NCI-H2029 (cell line): ENCODE measurements at places on chromosomes 5 and 9.

DNA sequence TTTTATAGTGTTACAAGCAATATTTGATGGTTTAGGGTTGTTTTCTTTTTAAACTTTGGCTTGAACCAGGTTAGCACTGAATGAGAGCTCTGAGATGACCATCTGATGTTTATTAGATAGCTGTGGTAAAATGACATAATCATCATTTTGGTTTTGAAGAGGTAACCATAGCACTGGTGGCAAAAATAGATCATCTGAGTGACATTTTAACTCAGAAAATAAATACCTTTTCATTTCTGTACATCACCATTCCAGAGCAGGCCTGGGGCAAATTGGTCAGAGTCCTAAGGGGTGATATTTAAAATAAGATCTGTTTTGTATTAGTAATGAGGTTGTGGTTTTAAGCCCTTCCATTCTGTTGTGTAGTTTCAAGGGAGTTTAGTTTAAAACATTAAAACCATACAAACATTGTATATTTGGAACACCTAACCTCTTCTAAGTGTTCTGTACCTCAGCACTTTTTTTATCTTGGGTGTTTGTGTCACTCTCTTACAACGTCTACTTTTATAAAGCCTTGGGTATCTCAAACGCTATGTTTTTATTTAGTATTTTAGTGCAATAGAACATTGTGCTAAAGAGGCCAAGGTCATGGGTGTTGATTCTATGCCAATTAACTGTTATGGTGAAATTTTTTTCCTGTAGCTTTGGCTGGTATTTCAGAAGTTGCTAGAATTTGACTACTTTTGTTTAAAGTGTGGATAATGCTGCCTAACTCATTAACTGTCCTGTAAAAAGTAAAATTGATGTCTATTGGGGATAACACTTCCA lies 166.1 kb downstream of the CD180 start:
- no peak for DNase-seq

DNA sequence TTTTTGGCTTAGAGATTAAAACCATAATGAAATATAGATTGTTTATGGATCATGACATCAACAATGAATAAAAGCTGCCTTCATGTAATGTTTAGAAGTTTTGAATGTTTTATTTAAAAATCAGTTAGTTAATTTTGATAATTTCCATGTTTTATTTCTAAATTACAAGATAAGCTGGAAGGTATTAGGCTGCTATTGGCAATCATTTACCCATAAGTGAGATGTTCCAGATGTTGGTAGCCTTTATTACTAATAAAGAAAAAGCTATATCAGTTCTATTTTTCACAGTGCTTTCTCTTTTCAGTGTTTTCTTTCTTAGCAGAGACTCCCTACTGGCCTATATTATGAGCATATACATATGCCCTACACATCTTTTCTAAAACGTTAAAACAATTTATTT lies 347.0 kb downstream of the CSNK1G3 start:
- no peak for DNase-seq

DNA sequence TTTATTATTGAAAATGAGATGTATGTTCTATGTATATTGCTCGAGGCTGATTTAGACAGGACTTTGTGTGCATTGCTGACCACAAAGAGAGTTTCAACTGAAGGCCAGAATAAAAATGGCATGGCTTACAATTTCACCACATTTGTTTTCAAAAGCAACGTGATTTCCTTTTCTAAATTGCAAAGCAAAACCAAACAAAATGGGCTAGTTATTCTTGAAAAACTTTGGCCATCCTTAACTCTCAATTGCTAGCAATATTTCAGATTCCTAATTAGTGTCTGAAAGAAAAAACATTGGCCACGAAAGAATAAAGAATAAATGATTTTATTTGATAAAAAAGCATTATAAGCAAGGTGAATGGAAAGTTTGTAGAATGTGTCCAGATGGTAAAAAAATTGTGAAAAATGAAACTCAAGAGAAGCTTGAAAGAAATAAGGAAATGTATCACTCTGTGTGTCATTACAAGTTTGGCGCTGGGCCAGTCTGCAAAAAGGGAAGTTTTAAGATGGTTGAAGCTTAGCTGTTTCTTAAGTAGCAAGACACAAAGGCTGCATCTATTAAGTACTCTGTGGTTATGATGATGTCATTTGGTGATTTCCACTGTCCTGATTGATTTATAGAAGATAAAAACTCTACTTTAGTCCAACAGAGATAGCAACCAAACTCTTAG lies 89.2 kb upstream of the PRLR start:
- DNase-seq, result no peak

- DNase-seq, result no peak
These were observed 79.9 kb upstream of the IL7R start for GRCh38 chr5:35776757-35777156.

DNA sequence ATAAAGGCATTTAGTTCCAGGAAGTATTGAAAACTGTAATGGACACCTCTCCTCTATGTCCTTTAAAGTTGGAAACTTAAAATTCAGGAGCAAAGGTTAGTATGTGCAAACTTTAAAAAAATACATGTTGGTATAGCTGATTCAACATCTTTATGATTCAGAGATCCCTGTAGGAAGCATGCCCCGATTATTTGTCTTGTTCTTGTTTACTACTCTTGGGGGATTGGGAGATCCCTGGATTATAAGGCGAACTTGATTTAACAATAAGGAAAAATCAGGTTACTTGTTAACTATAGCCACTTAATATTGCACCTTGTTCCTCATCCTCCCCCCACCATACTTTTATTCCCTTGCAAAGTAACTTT lies 1.7 kb downstream of the F2RL1 start:
- DNase-seq, result no peak

GRCh38 chr9:73009649-73010288 lies 56.9 kb upstream of the ALDH1A1 start:
- no peak for DNase-seq

GRCh38 chr5:160477266-160477970 lies 55.8 kb downstream of the PTTG1 start:
- DNase-seq, result no peak

DNA sequence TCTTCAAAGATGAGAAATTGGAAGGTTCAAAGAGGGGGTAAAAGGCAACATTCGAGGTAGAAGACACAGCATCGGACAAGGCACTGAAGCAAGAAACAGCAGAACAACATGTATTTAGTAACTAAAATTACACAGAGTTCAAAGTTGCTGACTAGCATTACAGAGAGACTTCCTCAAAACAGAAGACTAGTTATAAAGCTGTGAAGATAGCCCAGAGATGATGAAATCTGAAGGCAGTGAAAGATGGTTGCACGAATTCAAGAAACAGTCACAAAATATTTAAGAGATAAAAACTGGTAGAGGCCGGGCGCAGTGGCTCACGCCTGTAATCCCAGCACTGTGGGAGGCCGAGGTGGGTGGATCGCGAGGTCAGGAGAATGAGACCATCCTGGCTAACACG lies 16.3 kb downstream of the MAPKAP1 start:
- DNase-seq, result no peak

DNA sequence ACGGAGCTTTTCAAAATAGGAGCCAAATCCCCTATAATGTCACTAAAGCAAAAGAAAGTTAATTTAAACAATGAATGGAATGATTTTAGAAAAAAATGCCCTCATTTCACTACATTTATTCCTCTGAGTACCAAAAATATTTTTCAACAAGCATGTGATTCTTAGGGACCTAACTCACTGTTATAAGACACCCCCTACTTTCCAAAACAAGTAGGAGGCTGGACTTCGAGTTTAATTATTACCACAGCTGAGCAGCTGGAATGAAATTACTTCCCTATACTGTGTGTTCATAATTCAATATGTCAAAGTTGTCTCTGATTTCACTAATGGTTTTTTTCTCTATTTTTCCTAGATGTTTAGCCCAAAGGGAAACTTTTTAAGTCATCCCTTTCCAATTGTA lies 61.6 kb downstream of the SAXO1 start:
- DNase-seq, result no peak

DNA sequence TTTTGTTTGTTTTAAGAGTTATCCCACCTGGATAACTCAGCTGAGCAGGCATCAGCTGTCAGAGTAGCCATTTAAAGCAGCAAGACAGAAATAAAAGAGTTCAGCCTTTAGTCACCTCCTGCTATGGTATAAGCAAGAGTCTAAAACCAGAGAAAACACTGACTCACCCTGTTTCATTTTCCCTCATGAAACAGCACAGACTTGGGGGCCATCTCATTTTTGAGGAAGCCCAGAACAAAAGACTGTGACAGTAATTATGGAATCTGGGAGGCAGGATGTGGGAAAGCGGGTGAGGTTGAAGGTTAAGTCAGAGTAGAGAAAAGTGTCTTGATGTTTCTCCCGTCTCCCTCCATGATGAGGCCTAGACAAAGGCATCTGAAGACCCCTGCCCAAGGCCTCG lies 90.2 kb upstream of the FAM174A start:
- no peak for DNase-seq

GRCh38 chr5:86807046-86808031 lies 189.6 kb downstream of the COX7C start:
- DNase-seq, result no peak

DNA sequence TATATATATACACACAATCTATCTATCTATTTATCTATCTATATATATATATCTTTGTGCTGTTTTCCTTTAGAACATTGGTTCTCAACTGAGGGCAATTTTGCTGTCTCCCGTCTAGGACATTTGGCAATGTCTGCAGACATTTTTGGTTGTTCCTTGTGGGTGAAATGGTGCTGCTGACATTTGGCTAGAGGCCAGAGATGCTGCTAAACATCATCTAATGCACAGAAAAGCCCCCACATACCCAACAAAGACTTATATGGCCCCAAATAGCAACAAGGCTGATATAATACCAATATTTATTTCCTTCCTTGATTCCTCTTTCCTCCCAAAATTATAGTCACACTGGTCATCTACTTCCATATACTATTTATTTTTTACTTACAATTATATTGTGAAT lies 197.5 kb downstream of the TRPM3 start:
- no peak for DNase-seq

DNA sequence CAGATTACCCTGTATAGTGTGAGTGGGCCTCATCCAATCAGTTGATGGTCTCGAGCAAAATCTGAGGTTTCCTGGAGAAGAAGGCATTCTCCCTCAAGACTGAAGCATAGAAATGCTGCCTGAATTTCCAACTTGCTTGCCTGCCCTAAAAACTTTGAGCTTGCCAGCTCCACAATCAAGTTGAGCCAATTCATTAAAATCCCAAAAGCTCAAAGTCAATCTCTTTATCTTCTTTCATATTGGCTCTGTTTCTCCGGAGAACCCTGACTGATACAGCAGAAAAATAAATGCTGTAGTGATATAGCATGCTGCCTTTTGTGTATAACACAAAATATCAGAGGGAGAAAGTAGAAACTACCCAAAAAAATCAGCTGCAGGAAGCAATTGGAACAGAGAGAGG lies 72.5 kb upstream of the NMUR2 start:
- DNase-seq, result no peak

DNA sequence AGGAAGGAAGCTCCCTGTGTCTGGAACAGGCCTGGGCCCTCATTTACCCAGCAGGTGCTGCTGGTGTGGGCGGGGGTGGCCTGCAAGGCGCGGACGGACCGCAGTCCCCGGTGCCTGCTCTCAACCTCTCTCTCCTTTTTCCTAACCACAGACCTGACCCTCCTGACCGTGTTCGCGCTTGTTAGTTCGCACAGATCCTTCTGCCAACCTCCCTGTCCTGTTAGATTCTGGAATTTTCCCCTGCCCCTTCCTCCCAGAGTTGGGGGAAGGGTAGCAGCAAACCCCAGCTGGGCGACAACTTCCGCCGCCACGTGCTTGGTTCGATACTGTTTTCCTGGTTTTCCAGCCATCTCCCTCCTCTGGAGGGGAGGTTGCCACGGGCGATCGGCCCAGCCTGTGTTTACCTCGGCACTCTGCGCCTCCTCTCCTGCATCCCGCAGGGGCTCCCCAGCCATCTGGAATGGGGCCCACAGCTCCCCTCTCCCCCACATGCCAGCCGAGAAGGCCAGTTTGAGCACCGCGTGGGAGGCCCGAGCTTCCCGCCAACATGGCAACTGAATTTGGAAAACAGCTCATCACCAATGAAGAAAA lies 70.8 kb upstream of the UNC5A start:
- peak; percentile 83 for DNase-seq

DNA sequence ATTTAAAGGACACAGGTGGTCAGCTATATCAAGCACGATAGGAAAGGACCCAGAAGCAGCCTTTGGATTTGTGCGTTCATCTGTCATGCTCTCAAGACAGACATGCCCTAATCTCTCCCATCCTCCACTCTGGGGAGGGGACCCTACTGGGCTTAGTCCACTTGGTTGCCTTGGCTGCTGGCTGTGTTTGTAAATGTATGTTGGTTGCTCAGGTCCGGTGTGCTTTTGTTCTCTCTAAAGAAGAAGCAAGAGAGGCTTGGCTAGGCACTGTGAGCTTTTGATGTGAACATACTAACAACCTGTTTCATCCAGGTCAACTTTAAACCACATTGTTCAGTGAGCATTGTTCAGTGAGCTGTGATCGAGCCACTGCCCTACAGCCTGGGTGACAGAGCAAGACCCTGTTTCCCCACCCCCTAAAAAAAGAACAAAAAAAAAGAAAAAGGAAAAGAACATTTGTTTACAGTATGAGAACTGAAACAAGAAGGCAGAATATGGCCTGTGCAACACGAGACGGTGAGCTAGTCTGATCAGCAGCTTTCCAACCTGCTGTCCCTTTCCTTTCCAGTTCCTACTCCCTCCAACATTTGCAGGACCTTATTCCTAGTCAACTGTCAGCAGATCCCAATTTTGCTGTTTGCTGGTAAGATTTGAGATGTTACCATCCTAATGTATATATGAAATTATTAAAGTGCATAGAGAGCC lies 228.3 kb downstream of the ARHGAP26 start:
- no peak for DNase-seq

DNA sequence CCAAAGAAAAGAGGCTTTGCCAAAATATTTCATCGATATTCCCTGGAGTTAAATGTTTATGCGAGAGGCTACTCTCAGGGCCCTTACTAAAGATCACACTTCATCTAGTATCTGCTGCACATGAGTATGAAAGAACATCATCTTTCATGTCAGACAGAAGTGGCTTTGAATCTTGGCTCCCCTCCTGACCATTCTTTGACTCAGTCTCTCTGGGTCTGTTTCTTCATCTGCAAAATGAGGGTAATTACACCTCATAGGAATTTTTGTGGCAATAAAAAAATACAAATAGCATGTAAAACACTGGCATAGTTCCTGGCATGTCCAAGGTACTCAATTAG lies 58.1 kb downstream of the SLIT3 start:
- no peak for DNase-seq

GRCh38 chr9:99038484-99038820 lies 66.5 kb upstream of the TGFBR1 start:
- no peak for DNase-seq

- no peak for DNase-seq
These were observed 21.7 kb upstream of the ACTBL2 start for GRCh38 chr5:57504357-57504756.

DNA sequence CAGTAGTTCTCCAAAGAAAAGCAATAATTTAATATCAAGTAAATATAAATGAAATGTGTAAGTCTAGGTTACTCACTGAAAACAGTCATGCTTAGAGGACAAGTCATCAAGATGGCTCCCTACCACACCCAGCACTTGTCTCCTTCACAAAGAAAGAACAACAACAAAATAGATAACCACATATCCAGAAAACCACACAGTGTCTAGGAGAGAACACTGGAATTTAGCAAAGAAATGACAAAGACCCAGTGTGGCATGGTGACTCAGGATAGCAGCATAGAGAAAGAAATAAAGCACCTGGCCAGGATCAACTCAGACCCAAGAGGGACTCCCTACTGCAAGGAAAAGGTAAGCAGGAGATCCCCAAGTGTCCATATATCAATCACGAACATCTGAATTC lies 356.2 kb downstream of the TMEM161B start:
- no peak for DNase-seq

- no peak for DNase-seq
These were observed 87.3 kb downstream of the INSYN2B start for GRCh38 chr5:169893010-169893409.

GRCh38 chr9:74412236-74412979 lies 84.7 kb upstream of the RORB start:
- no peak for DNase-seq
